Astrocyte of the hippocampus (primary cell): ENCODE measurements at places on chromosomes 12 and 14.

DNA sequence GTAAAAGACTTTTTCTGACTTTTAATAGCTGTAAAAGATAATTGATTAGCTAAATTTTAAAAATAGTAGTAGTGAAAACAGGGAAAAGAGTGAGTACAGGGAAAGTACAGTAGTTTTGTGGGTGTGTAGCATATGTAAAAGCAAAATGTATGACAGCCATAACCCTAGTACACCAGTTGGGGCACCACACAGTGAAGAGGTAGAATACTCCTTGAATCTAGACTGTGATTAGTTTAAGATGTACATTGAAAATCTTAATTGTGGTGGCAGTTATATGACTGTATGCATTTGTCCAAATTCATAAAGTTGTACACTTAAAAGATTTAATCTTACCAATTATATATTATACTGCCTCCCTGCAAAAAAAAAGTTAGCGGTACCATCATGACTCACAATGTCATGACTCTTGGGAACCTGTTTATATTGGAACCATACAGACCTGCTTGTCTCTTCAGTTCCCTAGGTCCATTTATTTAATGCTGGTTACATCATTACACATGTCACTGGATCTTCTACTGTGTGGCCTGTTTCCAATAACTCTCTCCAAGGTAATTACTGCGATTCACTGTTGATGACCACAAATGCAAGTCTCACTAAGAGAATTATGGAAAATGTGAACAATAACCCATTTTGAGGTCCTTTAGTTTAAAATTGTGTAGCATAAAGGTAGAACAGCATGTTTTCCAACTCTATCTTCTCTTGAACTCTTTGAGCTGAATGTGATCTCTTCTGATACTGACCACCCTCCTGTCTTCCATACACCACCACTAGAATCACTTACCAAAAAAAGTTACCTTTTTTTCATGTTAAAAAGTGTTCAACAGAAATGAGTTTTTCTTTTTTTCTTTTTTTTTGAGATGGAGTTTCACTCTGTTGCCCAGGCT, 264.2 kb upstream of the AMIGO2 start:
- peak; percentile 49 for DNase-seq

DNA sequence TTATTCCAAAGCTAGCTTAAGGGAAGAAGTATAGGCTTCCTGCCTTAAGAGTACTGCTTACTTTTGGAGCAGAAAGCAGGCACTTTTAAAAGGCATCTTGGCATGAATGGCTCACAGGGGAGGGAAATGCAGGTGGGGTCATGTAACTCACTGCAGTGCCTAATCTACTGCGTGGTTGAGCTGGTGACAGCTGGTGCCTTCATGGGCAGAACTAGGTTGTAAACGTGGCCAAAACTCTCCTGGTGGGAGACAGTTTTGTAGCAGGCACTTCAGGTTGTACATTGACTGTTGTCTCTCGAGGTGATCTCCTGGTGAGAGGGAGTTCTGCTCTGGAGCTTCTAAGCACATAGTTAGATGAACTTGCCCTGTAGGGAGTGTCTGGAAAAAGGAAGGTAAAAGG, 962.5 kb downstream of the DIO2 start:
- DNase-seq: no peak

DNA sequence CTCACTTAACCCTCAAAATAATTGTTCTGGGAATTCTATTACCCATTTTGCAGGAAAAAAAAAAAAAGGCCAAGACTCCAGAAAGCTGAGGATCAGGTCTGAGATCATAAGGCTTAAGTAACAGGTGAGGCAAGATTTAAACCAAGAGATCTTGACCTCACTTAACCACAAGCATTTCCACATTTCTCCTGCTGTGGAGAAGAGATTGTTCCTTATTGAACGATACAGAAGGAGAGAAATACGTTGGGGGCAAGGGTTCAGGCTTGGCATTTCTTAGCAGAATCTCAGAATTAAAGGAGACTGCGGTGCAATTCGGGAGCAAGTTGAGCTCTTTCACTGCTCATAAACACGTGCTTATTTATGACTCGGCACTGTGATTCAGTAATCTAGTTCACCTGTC, 885.3 kb upstream of the TMEM132C start:
- no peak for DNase-seq

DNA sequence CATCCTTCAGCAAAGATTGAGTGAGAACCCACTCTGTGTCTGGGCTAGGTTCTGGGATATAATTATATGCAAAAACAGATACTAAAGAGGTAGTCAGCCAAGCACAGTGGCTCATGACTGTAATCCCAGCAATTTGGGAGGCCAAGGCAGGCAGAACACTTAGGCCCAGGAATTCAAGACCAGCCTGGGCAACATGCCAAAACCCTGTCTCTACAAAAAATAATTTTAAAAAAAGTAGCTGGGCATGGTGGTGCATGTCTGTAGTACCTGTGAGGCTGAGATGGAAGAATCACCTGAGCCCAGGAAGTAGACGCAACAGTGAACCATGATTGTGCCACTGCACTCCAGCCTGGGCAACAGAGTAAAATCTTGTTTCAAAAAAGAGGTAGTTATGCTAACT, 237.5 kb upstream of the HMGA2 start:
- DNase-seq: no peak

- DNase-seq: peak; percentile 72
Observed at GRCh38 chr12:52268212-52268611, 6.2 kb upstream of the KRT86 start.

GRCh38 chr12:28051516-28052354, 79.2 kb upstream of the PTHLH start:
- DNase-seq: no peak

GRCh38 chr14:93234798-93235197, 27.7 kb downstream of the UBR7 start:
- peak; percentile 78 for DNase-seq

- no peak for DNase-seq
Observed at GRCh38 chr12:85191-85666, 18.7 kb downstream of the IQSEC3 start.

DNA sequence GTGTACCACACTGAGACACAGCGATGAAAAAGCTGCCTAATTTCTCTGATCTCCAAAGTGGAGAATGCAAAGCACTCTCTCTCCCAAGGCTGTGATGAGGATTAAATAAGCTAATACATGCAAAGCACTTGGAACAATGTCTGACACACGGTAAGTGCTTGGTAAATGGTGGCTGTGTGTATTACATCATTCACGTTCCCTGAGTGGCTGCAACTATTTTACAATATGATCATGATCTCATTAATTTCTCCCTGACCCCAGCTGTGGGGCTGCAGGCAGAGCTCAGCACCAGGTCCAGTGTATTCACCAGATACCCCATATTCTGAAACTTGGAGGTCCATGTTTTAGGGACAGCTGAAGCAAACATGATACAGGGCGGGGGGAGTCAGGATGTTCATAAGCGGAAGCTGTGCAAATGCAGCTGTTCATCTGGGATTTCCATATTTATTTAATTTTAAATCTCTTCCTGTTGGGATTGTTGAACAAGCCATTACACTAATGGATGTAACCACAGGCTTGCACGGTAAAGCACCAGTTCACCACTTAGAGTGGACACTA, 106.4 kb downstream of the CCDC60 start:
- DNase-seq: no peak

- DNase-seq: peak; percentile 81
Observed at GRCh38 chr12:94767956-94768355, 117.6 kb upstream of the TMCC3 start.

- DNase-seq: peak; percentile 40
Observed at GRCh38 chr12:110248096-110248447, 33.0 kb upstream of the ATP2A2 start.

GRCh38 chr12:28958553-28959195, 190.4 kb upstream of the FAR2 start:
- DNase-seq: peak; percentile 71

GRCh38 chr12:40001406-40001805, 104.5 kb downstream of the SLC2A13 start:
- no peak for DNase-seq

GRCh38 chr14:78737116-78737515, 566.9 kb downstream of the NRXN3 start:
- DNase-seq: no peak

DNA sequence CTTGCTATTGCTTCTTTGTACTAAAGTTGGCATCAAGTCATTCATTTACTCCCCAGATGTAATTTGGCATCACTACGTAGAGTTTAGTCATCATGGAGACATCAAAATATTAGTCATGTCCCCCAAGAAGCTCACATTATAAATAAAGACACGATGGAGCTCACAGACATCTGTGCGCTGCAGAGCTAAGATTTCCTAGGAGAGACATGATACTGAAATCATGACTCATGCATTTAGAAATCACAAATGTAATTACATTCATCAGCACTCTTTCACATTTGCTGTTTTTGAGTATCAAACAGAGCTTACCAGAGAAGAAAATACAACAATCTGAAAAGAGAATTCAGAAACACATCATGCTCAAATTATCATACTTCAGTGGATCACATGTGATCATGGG, 169.8 kb downstream of the LRIG3 start:
- peak; percentile 68 for DNase-seq

DNA sequence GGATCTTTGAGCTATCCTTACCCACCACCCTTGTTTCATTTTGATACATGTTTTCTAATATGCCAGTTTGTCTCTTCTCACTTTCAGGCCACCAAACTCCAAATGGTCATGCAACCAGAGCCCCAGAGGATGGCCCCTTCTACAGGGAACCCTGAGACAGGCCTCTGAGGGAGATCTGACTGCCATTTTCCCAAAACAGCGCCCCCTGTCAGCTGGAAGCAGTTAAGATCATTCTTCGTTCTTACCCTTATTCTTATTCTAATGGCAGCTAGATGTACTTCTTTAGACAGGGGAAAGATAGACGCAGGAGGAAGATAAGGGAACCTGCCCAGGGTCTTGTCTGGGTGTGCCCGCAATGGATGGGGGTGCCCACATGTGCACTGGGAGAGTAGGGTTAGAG, 38.4 kb downstream of the C12orf56 start:
- no peak for DNase-seq

DNA sequence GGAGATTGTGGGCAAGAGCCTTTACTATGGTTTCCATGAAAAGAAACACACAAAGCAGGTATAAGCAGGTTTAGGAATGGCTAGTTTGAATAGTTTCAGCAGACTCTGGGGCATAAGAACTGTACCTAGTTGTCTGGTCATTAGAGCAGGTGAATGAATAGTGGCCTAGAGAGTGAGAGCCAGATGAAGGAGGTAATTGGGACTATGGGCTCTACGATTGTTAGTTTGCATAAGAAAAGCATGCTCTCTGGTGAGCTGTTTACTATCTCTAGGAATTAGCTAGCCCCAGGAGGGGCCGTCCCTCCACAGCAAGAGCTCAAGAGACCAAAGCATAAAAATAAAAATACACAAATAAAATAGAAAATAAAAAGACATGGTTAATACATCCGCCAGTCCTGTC, 397.5 kb upstream of the GARIN6 start:
- no peak for DNase-seq

DNA sequence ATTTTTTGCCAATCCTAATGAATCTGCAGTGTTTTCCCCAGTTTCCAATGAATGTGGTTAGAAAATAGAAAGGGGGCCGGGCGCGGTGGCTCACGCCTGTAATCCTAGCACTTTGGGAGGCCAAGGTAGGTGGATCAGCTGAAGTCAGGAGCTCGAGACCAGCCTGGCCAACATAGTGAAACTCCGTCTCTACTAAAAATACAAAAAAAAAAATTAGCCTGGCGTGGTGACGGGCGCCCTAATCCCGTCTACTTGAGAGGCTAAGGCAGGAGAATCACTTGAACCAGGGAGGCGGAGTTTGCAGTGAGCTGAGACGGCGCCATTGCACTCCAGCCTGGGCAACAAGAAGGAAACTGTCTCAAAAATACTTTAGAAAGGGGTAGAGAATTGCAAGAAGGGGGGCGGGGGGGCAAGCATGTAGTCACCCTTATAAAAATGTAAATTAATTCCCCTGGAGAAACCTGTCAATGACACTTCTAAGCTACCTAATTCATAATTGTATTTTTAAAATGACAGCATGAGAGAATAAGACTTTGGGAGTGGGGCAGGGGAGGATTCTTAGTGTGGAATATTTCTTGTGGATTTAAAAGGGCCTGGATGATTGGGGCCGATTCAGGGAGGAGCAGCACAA, 1.7 kb downstream of the KLHDC2 start:
- DNase-seq: peak; percentile 19

DNA sequence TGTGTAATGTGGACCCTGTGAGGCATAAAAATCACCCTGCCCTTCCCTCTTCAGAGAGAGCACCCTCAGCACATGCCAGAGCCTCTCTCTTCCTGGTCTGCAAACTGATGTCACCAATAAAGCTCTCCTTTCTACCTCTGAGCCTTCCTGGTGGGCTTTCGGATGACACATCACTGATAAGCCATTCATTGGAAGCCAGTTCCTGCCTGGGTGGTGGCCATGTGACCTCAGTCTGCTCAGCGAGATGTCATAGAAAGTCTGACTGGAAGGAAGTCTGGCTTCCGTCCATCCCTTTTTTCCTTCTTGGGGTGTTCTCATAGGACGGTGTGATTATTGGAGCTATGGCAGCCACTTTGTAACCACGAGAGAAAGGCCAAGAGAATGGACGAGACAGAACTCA, 95.7 kb downstream of the PIWIL1 start:
- DNase-seq: no peak

DNA sequence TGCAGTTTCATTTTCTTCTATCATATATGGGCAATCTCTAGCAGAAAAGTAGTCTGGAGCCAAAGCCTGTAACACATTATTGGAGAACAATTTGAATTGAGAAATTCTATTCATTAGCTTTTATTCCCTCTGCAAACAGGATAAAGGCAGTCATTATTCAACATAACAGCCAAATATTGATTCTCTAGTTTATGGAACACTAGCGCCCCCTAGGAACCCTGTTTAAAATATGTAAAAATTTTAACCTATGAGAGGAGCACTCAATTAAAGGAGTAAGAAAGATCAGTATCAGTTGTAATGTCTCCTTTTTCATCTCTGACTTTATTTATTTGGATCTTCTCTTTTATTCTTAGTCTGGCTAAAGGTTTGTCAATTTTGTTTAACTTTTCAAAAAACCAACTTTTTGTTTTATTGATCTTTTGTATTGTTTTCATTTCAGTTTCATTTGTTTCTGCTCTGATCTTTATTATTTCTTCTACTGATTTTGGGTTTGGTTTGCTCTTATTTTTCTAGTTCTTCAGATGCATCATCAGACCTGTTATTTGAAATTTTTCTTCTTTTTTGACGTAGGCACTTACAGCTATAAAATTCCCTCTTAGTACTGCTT, 4.8 kb upstream of the LMNTD1 start:
- peak; percentile 25 for DNase-seq

GRCh38 chr14:67440513-67440912, 28.5 kb upstream of the PLEK2 start:
- no peak for DNase-seq

- no peak for DNase-seq
Observed at GRCh38 chr12:112924986-112925385, 13.3 kb upstream of the OAS3 start.

DNA sequence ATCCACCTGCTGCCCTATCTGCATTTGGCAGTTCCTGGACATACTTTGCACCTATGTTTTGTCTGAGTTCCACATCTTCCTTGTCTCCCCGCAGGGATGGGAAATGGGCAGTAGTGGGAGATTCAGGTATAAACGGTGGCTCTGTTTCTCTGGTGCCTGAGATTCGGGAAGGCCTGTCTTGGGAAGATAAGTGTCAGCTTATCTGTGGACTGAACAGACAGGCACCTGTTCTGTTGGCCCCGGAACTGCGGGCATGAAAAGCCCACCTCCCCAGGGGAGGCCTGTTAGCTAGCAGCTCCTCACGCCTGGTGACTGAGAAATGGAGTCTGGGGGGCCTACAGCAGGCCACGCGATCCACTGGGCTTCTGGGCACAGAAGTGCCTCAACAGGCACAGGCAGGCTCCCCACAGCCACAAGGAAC, 5.8 kb downstream of the PHB2 start:
- DNase-seq: no peak

- no peak for DNase-seq
Observed at GRCh38 chr12:72024613-72025012, 86.0 kb downstream of the TPH2 start.
